ENCODE measurements at places on chromosomes 13 and 19. TPM values are rescaled to one million over a fixed set of nuclear protein-coding genes. Genes with fewer than 3 reads are reported as not detected.

TNFSF13B gene
- total RNA-seq = 0.94 TPM

CARS2 gene
- total RNA-seq = 66.0 TPM

CEACAM3 gene
- total RNA-seq = not detected

HIPK4 gene
- under 0.01 TPM for total RNA-seq

ZFP30 gene
- 10.9 TPM for total RNA-seq

CAMSAP3 gene
- under 0.01 TPM for total RNA-seq
